Testis (tissue), 5 donors: ENCODE measurements at places on chromosomes 4 and X. TPM values are rescaled to one million over a fixed set of nuclear protein-coding genes. Genes with fewer than 3 reads are reported as not detected.

Gene EPHA5
- polyA plus RNA-seq = 1.0 TPM

Gene TBX22
- 27.3 TPM for polyA plus RNA-seq

Gene TMEM31
- 51.9 TPM for polyA plus RNA-seq

Gene ATG4A
- polyA plus RNA-seq = 9.0 TPM

Gene LPAR4
- not detected for polyA plus RNA-seq
